ENCODE measurements at places on chromosomes 1 and 21. TPM values are rescaled to one million over a fixed set of nuclear protein-coding genes. Genes with fewer than 3 reads are reported as not detected.

DNA sequence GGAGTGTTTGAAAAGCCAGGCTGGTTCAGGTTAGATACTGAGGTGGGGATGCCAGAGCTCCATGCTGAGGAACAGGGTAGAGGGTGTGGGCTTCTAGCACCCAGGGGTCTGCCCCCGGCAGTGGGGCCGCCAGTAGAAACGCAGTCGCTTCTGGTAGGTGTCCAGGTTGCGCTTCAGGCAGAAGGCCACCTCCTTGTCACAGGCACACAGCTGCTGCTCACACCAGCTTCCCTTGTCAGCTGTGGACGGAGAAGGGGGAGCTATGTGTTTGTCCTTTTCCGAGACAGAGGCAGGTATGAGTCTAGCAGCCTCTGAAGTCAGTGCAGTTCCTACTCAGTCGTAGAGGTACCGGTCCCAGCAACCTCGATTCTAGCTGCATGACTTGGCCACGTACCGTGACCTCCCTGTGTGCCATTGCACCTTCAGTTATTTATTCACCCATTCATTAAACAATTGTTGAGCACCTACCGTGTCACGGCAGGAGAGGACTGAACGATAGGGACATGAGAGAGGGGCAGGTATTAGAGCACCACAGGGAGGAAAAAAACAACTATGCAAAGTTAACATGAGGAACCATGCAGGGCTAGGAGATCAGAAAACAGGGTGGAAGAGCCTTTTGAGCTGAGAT is 5.2 kb downstream of the PLA2G2D start:
- no peaks in the 10 kb centered on the region for H3K36me3 ChIP-seq
- DNase-seq, result no peak
- no peaks in the 10 kb centered on the region for H3K4me1 ChIP-seq
- no peaks in the 10 kb centered on the region for H3K27me3 ChIP-seq
- no peak overlapping the region for H3K27ac ChIP-seq

DNA sequence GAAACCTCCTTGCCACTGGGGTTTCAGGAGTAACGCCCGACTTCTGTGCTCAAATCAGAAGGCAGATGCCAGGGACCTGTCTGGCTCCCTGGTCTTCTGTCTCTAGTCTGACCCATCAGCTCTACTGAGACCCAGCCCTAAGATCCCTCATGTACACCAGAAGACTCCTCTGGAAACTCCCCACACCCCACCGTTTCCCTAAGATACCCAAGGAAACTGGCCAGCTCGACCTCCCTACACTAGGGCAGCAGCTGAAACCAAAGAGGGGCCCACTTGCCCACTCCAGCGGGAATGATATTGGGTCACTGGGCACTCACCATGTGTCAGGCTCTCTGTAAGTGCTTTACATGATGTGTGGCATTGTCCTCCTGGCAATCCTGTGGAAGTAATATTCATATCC is 469 bp upstream of the S100A16 start:
- H3K4me3 ChIP-seq, result no peak overlapping the region
- H3K27me3 ChIP-seq, result no peaks in the 10 kb centered on the region
- H3K4me1 ChIP-seq, result no peaks in the 10 kb centered on the region
- no peak for DNase-seq
- H3K27ac ChIP-seq, result no peak overlapping the region
- H3K36me3 ChIP-seq, result no peaks in the 10 kb centered on the region

- no peak for DNase-seq
- peaks cover 3% of the 10 kb centered on the region for H3K36me3 ChIP-seq
- peak overlapping the region; percentile 90 for H3K27ac ChIP-seq
- H3K4me1 ChIP-seq, result peaks cover 30% of the 10 kb centered on the region
These were observed 5.2 kb upstream of the DENND2D start for GRCh38 chr1:111205714-111206050.

SESN2 gene
- polyA plus RNA-seq, result 4.6 TPM

GRCh38 chr1:178938959-178939317 is 68.1 kb upstream of the ANGPTL1 start:
- no peaks in the 10 kb centered on the region for H3K4me1 ChIP-seq
- H3K36me3 ChIP-seq, result no peaks in the 10 kb centered on the region
- no peak overlapping the region for H3K4me3 ChIP-seq
- no peak for DNase-seq
- no peak overlapping the region for H3K27ac ChIP-seq

- DNase-seq, result no peak
- no peaks in the 10 kb centered on the region for H3K36me3 ChIP-seq
- H3K4me1 ChIP-seq, result no peaks in the 10 kb centered on the region
- H3K27ac ChIP-seq, result no peak overlapping the region
- H3K27me3 ChIP-seq, result no peaks in the 10 kb centered on the region
- no peak overlapping the region for H3K4me3 ChIP-seq
These were observed 104.8 kb downstream of the OMA1 start for GRCh38 chr1:58441699-58442098.

DNA sequence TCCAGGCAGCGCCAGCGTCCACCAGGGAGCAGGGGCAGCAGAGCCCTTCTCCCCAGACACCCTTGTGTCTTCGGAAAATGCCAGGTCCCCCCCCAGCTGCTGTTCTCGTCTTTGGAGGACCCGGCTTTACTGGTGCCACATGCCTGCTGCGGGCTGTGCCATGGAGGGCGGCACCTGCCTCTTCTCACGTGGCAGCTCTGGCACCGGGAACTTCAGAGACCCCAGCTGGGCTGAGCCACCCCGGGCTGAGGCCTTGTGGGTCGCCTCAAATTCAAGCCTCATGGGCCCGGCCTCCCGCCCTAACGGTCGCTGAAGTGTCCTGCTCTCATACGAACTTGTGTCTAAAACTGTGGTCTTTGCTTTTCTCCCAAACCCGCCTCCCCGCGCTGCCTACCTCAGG is 27.0 kb upstream of the C1orf159 start:
- no peak overlapping the region for H3K27ac ChIP-seq
- no peaks in the 10 kb centered on the region for H3K36me3 ChIP-seq
- H3K4me3 ChIP-seq, result no peak overlapping the region
- H3K4me1 ChIP-seq, result peaks cover 23% of the 10 kb centered on the region

RHD gene
- 0.28 TPM for polyA plus RNA-seq

CELA2B gene
- not detected for polyA plus RNA-seq

DNA sequence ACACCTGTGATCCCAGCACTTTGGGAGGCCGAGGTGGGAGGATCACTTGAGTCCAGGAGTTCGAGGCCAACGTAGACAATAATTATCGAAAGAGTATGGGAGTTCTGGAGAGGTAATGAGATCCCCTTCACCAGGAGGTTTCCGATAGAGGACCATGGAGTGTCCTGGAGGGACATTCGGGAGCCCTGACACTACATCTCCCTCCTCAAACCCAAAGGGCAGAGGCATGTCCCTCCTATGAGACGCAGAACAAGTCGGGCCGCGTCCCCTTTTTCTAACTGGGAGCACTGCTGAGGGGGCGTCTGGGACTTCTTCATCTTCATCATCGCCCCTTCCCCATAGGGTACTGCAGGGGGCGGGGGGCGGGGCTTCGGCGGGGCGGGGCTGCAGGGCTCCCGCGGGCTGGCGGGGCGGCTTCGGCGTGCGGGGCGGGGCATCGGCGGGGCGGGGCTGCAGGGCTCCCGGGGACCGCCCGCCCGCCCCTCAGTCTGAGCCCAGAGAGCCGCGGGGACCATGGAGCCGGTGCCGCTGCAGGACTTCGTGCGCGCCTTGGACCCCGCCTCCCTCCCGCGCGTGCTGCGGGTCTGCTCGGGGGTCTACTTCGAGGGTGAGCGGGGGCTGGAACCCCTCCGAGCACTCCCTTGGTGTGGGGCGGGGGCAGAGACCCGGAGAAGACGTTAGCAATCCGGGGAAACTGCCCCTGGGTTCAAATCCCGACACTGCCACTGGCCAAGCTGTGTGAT is at the start of gene THEMIS2:
THEMIS2 (plus strand) TSS at position 486 of the 743 bp plus-strand sequence; CDS start at position 514, 28 bp downstream.
- no peaks in the 10 kb centered on the region for H3K27me3 ChIP-seq
- peak within 1 kb of the TSS; percentile 79 for H3K27ac ChIP-seq
- peak within 1 kb of the TSS; percentile 87 for H3K4me3 ChIP-seq
- H3K4me1 ChIP-seq, result peaks cover 39% of the 10 kb centered on the region

TCHHL1 gene
- polyA plus RNA-seq, result not detected

PDXK gene
- polyA plus RNA-seq, result 40.3 TPM

- H3K36me3 ChIP-seq, result no peaks in the 10 kb centered on the region
- no peaks in the 10 kb centered on the region for H3K4me1 ChIP-seq
- H3K4me3 ChIP-seq, result no peak overlapping the region
- no peaks in the 10 kb centered on the region for H3K27me3 ChIP-seq
These were observed 766.4 kb upstream of the ADGRL2 start for GRCh38 chr1:81034291-81034690.

- H3K27ac ChIP-seq, result no peak overlapping the region
- no peaks in the 10 kb centered on the region for H3K36me3 ChIP-seq
- no peak for DNase-seq
- H3K27me3 ChIP-seq, result no peaks in the 10 kb centered on the region
- H3K4me3 ChIP-seq, result no peak overlapping the region
- no peaks in the 10 kb centered on the region for H3K4me1 ChIP-seq
These were observed 29.2 kb downstream of the UCK2 start for GRCh38 chr1:165856606-165857005.

GRCh38 chr1:226787071-226787470 is 48.0 kb upstream of the ITPKB start:
- no peak for DNase-seq
- H3K27ac ChIP-seq, result no peak overlapping the region
- no peaks in the 10 kb centered on the region for H3K27me3 ChIP-seq
- no peaks in the 10 kb centered on the region for H3K36me3 ChIP-seq

SYPL2 gene
- polyA plus RNA-seq, result not detected

OR2L13 gene
- polyA plus RNA-seq, result not detected

- no peaks in the 10 kb centered on the region for H3K36me3 ChIP-seq
- peak overlapping the region; percentile 39 for H3K4me3 ChIP-seq
- no peak for DNase-seq
- H3K4me1 ChIP-seq, result peaks cover 9% of the 10 kb centered on the region
These were observed 5.0 kb downstream of the HAPLN2 start for GRCh38 chr1:156623946-156624813.

- no peaks in the 10 kb centered on the region for H3K36me3 ChIP-seq
- H3K4me3 ChIP-seq, result no peak overlapping the region
These were observed 844 bp downstream of the ADAMTS5 start for GRCh38 chr21:26965907-26966581.

DNA sequence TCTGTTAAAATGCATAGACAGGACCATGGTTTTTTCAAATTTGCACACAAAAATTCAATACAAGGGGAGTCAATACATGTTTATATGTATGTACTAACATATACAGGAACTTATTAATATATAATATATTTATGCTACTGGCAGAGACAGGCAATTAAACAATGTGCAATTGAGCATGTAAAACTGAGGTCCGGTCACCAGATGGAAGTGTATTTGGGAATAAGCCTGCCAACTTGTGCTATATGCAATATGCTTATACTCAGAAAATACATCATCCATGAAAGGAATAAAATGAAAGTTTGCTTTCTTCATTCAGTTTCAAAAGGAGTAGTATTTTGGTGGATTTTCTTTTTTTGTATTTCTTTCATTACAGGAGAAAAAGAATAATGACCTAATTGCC is 640.2 kb upstream of the CXADR start:
- no peaks in the 10 kb centered on the region for H3K4me1 ChIP-seq
- no peaks in the 10 kb centered on the region for H3K36me3 ChIP-seq
- no peak for DNase-seq
- H3K4me3 ChIP-seq, result no peak overlapping the region
- H3K27me3 ChIP-seq, result no peaks in the 10 kb centered on the region

RNASEL gene
- 8.2 TPM for polyA plus RNA-seq

DNA sequence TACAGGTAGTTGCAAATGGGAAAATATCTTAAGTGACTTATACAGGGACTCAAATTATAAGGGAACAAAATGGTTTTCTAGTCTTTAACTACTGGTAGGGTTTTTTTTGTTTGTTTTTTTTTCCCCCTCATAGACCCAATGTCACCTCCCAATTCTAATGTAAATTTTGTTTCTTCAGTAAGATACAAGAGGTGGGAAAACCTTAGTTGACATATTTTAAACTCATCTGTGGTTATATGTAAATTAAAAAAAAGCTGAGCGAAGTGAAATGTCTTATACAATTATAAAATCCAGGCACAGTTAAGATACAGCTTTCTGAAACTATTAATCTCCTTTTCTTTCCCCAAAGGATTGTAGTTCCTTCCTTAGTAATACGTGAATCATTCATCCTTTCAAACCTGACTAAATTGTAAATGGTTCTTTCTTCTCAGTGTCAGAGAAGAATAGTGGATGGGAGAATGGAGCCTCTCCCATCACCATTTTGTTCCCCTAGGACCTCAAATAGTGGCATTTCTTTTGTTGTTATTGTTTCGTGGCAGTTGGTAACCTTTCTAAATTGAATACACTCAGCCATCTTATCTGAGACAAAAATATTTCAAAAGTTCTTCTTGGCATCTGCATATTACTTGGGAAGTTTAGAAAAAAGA is 11.2 kb downstream of the TSEN15 start:
- DNase-seq, result no peak
- H3K4me3 ChIP-seq, result no peak overlapping the region
- H3K27ac ChIP-seq, result no peak overlapping the region
- H3K4me1 ChIP-seq, result no peaks in the 10 kb centered on the region
- H3K27me3 ChIP-seq, result no peaks in the 10 kb centered on the region

RGS8 gene
- polyA plus RNA-seq, result not detected

- no peak overlapping the region for H3K27ac ChIP-seq
- peaks cover under 1% of the 10 kb centered on the region for H3K4me1 ChIP-seq
- H3K27me3 ChIP-seq, result no peaks in the 10 kb centered on the region
- no peak overlapping the region for H3K4me3 ChIP-seq
- no peaks in the 10 kb centered on the region for H3K36me3 ChIP-seq
These were observed 11.7 kb downstream of the MPZ start for GRCh38 chr1:161298116-161298515.

DNA sequence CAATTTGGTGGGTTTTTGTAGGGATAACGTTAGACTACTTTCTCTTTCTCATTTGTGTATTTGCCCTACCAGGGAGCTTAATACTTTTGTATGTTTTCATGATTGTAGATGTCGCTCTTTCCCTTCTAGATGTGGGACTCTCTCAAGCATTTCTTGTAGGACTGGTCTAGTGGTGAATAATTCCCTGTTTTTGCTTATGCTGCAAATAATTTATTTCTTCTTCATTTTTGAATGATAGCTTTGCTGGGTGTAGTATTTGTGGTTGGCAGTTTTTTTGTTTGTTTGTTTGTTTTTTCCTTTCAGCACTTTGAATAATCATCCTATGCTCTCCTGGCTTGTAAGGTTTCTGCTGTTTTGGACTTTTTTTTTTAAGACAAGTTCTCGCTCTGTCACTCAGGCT is 22.5 kb upstream of the TTC22 start:
- no peaks in the 10 kb centered on the region for H3K27me3 ChIP-seq
- H3K4me3 ChIP-seq, result no peak overlapping the region
- no peak for DNase-seq
- no peaks in the 10 kb centered on the region for H3K4me1 ChIP-seq
- H3K36me3 ChIP-seq, result no peaks in the 10 kb centered on the region

GRCh38 chr1:90274376-90274775 is 279.5 kb downstream of the ZNF326 start:
- H3K4me3 ChIP-seq, result no peak overlapping the region
- no peak for DNase-seq
- no peaks in the 10 kb centered on the region for H3K36me3 ChIP-seq

DNA sequence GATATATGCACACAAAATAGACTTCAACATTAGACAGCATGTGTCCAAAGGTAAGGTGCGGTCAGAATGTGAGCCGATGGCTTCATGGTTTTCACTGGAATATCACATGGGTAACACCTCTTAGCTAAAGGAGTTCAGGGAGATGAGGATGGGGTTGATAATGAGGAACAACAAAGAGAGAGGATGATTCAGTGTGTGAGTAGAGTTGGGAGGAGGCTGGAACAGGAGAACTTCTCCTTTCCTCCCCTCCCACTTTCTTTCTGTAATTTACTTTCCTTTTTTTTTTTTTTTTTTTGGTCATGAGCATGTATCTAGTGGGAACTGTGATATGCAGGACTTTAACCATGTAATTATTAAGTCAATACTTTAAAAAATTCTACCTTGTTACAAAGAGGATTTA is 99.4 kb downstream of the FASLG start:
- H3K4me3 ChIP-seq, result no peak overlapping the region
- no peak for DNase-seq
- no peaks in the 10 kb centered on the region for H3K4me1 ChIP-seq

GRCh38 chr1:230994860-230995259 is 16.0 kb downstream of the ARV1 start:
- DNase-seq, result no peak
- no peak overlapping the region for H3K27ac ChIP-seq
- no peaks in the 10 kb centered on the region for H3K27me3 ChIP-seq
- H3K36me3 ChIP-seq, result peaks cover 65% of the 10 kb centered on the region
- no peak overlapping the region for H3K4me3 ChIP-seq

Measured in naive thymus-derived CD4-positive, alpha-beta T cell (primary cell).